ENCODE measurements at places on chromosomes 1 and 21. TPM values are rescaled to one million over a fixed set of nuclear protein-coding genes. Genes with fewer than 3 reads are reported as not detected.

FMO5 gene
- 0.19 TPM for total RNA-seq

CBS gene
- total RNA-seq: 47.0 TPM

AUNIP gene
- 5.6 TPM for total RNA-seq

AMY2B gene
- 1.5 TPM for total RNA-seq

PRAMEF13 gene
- total RNA-seq: not detected

SPATA21 gene
- not detected for total RNA-seq

OR2L5 gene
- not detected for total RNA-seq

RPE65 gene
- total RNA-seq: not detected

GBP7 gene
- not detected for total RNA-seq

FGR gene
- total RNA-seq: not detected

DNAI4 gene
- total RNA-seq: 20.0 TPM

SGIP1 gene
- total RNA-seq: 22.4 TPM

ACTL8 gene
- total RNA-seq: not detected

NUF2 gene
- 2.3 TPM for total RNA-seq

Data from regular cardiac myocyte (primary cell).